ENCODE measurements at places on chromosomes 6 and 20. TPM values are rescaled to one million over a fixed set of nuclear protein-coding genes. Genes with fewer than 3 reads are reported as not detected.

Gene AKAP7
- 3.8 TPM for total RNA-seq

Gene OR2H1
- total RNA-seq: not detected

Gene TEAD3
- 40.1 TPM for total RNA-seq

Gene DEFB132
- total RNA-seq: not detected

Gene THEMIS
- total RNA-seq: not detected

Gene CLVS2
- not detected for total RNA-seq

Gene PI3
- 4.6 TPM for total RNA-seq

Gene CLPSL2
- not detected for total RNA-seq

Gene LTB
- 0.63 TPM for total RNA-seq

Gene ABHD16B
- not detected for total RNA-seq

Gene CD40
- 7.3 TPM for total RNA-seq

Gene LPA
- total RNA-seq: not detected

Gene TMX4
- 9.2 TPM for total RNA-seq

Gene KHDC1L
- not detected for total RNA-seq

Gene CUL9
- 52.8 TPM for total RNA-seq

Gene FAXC
- total RNA-seq: 3.3 TPM

Gene HCK
- total RNA-seq: not detected

Gene POPDC3
- 14.8 TPM for total RNA-seq

Gene CCN2
- total RNA-seq: 20.2 TPM

Gene GATA5
- total RNA-seq: 2.1 TPM

Gene PRICKLE4
- total RNA-seq: 9.2 TPM

Gene DTNBP1
- 9.9 TPM for total RNA-seq

Gene MCUR1
- total RNA-seq: 45.9 TPM

Gene PGC
- total RNA-seq: not detected

Gene OR12D3
- total RNA-seq: not detected

Gene OVOL2
- 20.7 TPM for total RNA-seq

Gene DLL1
- not detected for total RNA-seq

Gene NECAB3
- total RNA-seq: 72.1 TPM

Gene SPATA2
- total RNA-seq: 7.3 TPM

Gene TTLL9
- total RNA-seq: 1.8 TPM

Gene NCOA5
- total RNA-seq: 28.1 TPM

Gene CALHM6
- not detected for total RNA-seq

Gene DEFB127
- total RNA-seq: not detected

Gene PRL
- not detected for total RNA-seq

Gene ARG1
- not detected for total RNA-seq

Gene SLC16A10
- 1.7 TPM for total RNA-seq

Gene MYBL2
- 152 TPM for total RNA-seq

Gene IRF4
- not detected for total RNA-seq

Gene ADISSP
- total RNA-seq: 86.9 TPM

Gene GPR6
- not detected for total RNA-seq

Gene GPSM3
- 10.4 TPM for total RNA-seq

Gene DDO
- total RNA-seq: 2.0 TPM

Gene MTO1
- 27.2 TPM for total RNA-seq

Gene DLK2
- total RNA-seq: 3.6 TPM

Gene PKIB
- total RNA-seq: 4.8 TPM

Gene SLC35F1
- total RNA-seq: not detected

Gene CST1
- not detected for total RNA-seq

All from PC-9 (cell line).